ENCODE measurements at places on chromosomes 11 and 22. TPM values are rescaled to one million over a fixed set of nuclear protein-coding genes. Genes with fewer than 3 reads are reported as not detected.

The C22orf15 gene
- polyA plus RNA-seq, result not detected

The SYT12 gene
- polyA plus RNA-seq, result 5.1 TPM

The ART5 gene
- 0.85 TPM for polyA plus RNA-seq

The MS4A6A gene
- polyA plus RNA-seq, result 9.8 TPM

The ZNF214 gene
- polyA plus RNA-seq, result 1.2 TPM

The TCN2 gene
- 39.2 TPM for polyA plus RNA-seq

The ACTN3 gene
- polyA plus RNA-seq, result 0.10 TPM

The OR10A2 gene
- not detected for polyA plus RNA-seq

The PACS1 gene
- polyA plus RNA-seq, result 98.4 TPM

The TEF gene
- polyA plus RNA-seq, result 27.3 TPM

The VSIG2 gene
- not detected for polyA plus RNA-seq

- DNase-seq, result no peak
These were observed 78.9 kb downstream of the NTM start for GRCh38 chr11:131449036-131450019.

- no peak for DNase-seq
These were observed 80.7 kb downstream of the GGT1 start for GRCh38 chr22:24683691-24684090.

DNA sequence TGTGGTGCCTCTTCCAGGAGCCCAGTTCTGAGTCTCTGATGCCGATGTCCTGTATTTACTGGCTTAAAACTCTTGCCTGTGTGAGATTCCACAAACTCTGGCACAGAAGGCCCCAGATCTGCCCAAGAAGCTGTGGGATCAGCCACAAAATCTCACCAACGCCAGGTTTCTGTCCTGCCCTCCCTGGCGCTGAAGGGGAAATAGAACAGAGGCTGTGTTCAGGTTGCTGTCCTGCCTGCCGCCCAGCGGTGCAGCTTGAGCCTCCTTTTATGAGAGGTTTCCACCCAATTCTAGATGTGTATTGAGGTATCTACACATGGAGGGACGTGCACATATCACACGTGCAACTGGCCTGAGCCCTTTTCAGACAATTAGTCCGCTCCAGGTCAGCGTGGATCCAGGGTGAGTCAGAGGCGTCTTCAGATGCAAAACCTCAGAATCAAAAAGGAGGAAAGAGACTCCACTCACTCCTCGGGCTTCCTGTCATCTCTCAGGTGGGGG is 2.2 kb downstream of the TMEM80 start:
- no peak for DNase-seq

GRCh38 chr11:66264383-66264782 is 4.1 kb upstream of the RAB1B start:
- DNase-seq, result no peak

- no peak for DNase-seq
These were observed 63.4 kb downstream of the IGLL5 start for GRCh38 chr22:22951035-22951434.

DNA sequence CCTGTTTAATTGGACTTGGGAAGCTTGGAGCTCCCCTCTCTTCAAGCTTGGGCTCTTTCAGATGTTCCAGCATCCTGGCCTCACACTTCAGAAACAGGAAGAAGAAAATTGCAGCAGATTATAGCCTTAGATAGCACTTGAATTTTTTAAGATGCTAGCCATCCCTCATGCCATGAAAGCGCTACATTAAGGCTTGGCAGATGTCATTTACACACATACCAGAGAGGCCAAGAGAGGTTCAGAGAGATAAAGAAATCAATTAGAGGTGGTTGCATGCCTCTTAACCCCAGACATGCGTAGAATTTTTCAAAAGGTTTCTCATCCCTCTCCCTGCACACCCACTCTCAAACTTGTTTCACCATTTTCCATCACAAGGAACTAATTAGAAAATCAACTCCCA is 31.9 kb upstream of the DBX1 start:
- DNase-seq, result no peak

GRCh38 chr11:123407130-123407995 is 22.7 kb upstream of the GRAMD1B start:
- peak; percentile 72 for DNase-seq

GRCh38 chr22:47696776-47697175 is 934.3 kb downstream of the TBC1D22A start:
- no peak for DNase-seq

DNA sequence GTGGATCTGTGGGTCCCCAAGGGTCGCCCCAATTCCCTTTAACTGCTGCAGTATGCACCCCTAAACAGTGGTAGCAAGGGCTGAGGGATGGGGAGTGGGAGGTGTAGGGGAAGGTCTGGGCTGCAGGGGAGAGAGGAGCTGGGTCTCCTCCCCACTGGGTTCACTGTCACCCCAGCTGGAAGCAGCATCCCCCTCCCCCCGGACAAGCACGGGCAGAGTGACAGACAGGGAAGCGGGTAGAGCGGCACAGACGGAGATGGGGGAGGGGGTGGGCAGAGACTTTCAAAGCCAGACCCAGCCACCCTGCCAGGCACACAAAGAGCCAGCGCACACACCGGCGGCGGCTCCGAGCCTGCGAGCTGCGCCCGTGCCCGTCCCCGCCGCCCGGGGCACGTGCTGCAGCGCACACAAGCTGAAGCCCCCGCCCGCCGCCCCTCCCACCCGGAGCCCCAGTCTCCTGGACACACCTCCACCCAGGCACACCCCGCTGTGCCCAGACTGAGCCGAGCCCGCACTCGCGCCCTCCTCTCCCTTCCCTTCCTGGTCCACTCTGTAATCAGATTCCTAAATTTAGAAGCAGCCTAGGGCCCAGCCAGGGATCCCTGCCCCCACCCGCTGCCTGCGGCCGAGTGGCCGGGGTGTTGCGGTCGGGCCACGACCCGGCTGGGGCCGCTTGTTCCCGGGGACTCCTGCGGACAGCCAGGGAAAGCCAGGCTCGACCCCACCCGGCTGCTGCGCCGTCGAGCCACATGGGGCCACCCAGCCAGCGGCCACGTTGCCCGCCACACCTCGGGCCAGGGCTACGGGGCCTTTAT is 935 bp upstream of the RCOR2 start:
- peak; percentile 96 for DNase-seq

- no peak for DNase-seq
These were observed 9.7 kb downstream of the DEUP1 start for GRCh38 chr11:93340223-93340622.

- no peak for DNase-seq
These were observed 222.9 kb upstream of the ZC3H12C start for GRCh38 chr11:109870297-109870696.

GRCh38 chr22:46969961-46970360 is 207.5 kb downstream of the TBC1D22A start:
- no peak for DNase-seq

GRCh38 chr11:2200536-2200935 is 28.9 kb upstream of the TH start:
- no peak for DNase-seq

GRCh38 chr22:27345691-27346090 is 455.9 kb downstream of the MN1 start:
- peak; percentile 16 for DNase-seq

DNA sequence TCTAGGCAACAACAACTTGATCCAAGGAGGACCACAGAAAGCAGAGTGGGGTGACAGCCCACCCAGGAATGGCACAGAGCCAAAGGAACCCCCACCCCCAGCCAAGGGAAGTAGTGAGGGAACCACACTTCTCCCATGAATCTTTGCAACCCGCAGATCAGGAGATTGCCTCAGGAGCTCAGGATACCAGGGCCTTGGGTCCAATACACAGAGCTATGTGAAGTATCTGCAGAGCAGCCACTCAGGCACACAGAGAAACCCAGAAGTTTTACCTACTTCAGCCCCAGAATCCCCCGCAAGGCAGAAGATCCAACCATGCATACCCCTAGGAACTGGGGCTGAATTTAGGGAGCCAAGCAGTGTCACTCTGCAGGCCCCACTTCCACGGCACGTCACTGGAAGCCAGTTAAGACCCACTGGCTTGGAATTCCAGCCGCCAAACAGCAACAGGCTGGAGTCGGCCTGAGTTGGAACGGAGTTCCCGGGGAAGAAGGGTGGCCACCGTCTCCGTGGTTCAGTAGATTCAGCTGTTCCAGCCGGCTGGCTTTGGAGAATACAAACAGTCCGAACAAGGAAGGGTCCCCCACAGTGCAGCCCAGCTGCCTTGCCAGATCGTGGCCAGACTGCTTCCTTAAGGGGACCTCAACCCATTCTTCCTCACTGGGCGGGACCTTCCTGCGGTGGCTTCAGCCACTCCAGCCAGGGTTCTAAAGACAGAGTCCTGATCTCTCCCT is 174.1 kb downstream of the TTC28 start:
- peak; percentile 15 for DNase-seq

GRCh38 chr11:131300439-131300717 is 70.0 kb upstream of the NTM start:
- DNase-seq, result no peak

DNA sequence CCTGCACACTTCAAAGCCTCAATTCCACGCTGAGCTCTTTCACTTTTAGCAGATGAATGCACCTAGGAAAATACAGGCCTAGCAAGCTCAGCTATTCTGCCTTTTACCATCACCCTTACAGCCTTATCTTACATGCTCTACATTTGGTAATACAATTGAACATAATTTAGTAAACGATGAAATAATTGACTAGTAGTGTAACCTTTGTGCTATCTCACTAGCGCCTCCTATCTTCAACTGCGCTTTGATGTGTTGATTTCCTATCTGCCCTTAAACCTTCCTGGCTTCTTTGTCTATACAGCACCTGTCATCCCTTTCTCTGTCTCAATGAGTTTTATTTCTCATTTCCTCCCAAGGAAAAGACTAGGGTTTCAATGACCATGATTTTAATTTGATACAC is 149.7 kb downstream of the LRRC4C start:
- DNase-seq, result no peak

GRCh38 chr11:2293531-2293971 is 8.2 kb downstream of the C11orf21 start:
- DNase-seq, result no peak

DNA sequence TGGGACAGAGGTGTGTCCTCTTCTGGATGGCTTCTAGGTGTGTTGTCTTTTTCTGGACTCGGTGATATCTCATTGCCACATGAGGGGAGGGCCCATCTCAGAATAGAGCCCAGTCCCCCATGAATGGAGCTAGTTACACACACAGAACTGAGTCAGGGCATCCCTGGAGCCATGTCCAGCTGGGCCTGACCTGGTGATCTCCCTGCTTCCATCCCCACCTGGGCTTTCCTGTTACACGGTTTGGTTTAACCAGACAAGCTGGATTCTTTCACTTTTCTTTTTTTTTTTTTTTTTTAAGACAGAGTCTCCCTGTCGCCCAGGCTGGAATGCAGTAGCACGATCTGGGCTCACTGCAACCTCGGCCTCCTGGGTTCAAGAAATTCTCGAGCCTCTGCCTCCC is 6.1 kb upstream of the A4GALT start:
- DNase-seq, result no peak

- DNase-seq, result no peak
These were observed 1.0 kb downstream of the CTR9 start for GRCh38 chr11:10752061-10752460.

DNA sequence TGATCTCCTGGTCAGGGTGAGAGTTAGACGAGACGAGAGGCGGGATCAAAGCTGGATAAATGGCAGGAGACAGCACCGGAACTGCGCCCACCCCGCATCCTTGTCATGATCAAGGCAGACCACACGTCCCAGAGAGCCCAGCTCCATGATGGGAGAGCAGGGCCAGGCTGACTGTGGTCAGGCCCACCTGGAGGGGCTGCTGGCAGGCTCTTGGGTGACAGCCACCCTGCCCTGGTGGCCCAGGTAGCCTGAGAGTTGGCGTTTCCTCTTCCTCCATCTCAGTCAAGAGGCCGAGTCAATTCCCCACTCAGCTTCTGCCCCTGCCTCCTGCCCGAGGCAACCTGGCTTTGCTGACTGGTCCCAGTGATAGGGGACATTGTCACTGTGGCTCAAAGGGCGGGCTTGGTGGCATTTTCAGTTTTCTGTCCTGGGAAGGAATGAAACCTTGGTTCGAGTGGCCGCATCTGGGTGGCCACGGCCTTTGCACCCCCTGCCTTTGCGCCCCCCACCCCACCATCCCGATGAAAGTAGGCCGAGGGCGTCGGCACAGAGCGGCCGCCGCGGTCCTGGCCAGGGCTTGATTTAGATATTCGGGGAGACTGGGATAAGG is 60.8 kb upstream of the PPARA start:
- no peak for DNase-seq

All from brain (organoid and tissue), 16 donors.